ENCODE measurements at places on chromosomes 7 and 10.
A peak's percentile ranks its signal among the peaks of the same experiment; 100 is the strongest.

DNA sequence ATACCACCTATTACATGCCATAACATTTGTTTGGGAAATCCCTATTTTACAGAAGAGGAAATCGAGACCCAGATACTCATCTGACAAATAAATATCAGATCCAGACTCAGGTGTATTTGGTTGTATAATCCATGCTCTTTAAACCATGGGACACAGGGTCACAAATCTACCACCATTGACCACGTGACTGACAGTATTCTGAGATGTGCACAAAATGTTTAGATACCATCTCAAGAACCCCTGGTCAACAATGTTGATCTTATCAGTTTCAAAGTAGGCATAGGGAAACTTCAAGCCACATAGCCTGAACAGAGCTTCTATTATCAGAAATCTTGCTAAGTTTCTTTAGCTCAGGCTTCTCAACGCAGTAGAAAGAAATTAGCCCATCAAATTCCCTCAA is 93.6 kb downstream of the ICA1 start:
- H3K27ac ChIP-seq: no peak overlapping the region
- H3K4me1 ChIP-seq: no peaks in the 10 kb centered on the region
- H3K36me3 ChIP-seq: no peaks in the 10 kb centered on the region

GRCh38 chr10:31418481-31418880 is 99.5 kb downstream of the ZEB1 start:
- no peaks in the 10 kb centered on the region for H3K27me3 ChIP-seq
- H3K4me1 ChIP-seq: no peaks in the 10 kb centered on the region
- no peak overlapping the region for H3K27ac ChIP-seq
- no peaks in the 10 kb centered on the region for H3K36me3 ChIP-seq

DNA sequence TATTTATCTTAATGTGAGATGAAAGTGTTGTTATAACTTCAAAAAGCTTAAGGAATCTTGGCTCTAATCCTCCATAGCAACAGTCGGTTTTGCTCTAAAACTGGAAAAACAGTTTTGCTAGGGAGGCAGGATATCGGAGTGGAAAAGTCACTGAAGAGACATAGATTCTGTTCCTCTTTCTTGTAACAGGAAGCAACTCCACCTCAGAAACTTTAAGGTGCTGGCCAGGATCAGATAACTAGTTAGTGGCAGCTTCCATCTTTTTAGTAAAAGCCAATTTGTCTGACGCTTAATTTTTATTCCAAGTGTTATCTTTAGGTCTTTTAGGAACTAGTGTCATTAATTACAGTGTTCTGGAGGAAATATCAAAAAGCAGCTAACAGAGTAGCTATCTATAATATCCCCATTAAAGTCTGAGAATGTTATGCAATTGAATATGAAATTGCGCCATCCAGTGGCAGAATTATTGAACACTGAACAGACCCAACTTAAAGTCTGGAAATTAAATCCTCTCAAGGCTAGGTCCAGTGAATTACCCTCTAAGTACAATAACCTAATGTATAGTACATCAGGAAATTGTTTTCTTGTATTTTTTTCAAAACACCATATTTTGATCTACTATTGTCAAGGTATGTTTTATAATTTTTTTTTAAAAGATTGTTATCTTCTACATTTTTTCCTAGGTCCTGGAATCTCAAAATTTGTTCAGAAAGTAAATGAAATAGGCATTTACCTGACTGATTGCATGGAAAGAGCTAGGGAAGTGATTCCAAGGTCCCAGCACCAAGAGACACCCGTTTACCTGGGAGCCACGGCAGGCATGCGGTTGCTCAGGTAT is 65.9 kb upstream of the CC2D2B start:
- H3K4me1 ChIP-seq: no peaks in the 10 kb centered on the region
- no peak for DNase-seq
- no peaks in the 10 kb centered on the region for H3K36me3 ChIP-seq
- H3K4me3 ChIP-seq: no peak overlapping the region

- H3K27me3 ChIP-seq: no peaks in the 10 kb centered on the region
- H3K36me3 ChIP-seq: peaks cover 12% of the 10 kb centered on the region
- no peak for DNase-seq
- no peaks in the 10 kb centered on the region for H3K4me1 ChIP-seq
These were observed 133.4 kb downstream of the PRKCQ start for GRCh38 chr10:6446711-6447110.

- peaks cover 5% of the 10 kb centered on the region for H3K27me3 ChIP-seq
- no peaks in the 10 kb centered on the region for H3K36me3 ChIP-seq
- H3K27ac ChIP-seq: no peak overlapping the region
- DNase-seq: no peak
- no peaks in the 10 kb centered on the region for H3K4me1 ChIP-seq
- peak overlapping the region; percentile 40 for H3K4me3 ChIP-seq
These were observed 71.1 kb downstream of the SAMD9 start for GRCh38 chr7:93046641-93047040.

- H3K36me3 ChIP-seq: no peaks in the 10 kb centered on the region
- H3K27me3 ChIP-seq: no peaks in the 10 kb centered on the region
- DNase-seq: no peak
- no peak overlapping the region for H3K27ac ChIP-seq
- no peaks in the 10 kb centered on the region for H3K4me1 ChIP-seq
- H3K4me3 ChIP-seq: no peak overlapping the region
These were observed 606.0 kb downstream of the INHBA start for GRCh38 chr7:41096917-41097316.

- H3K36me3 ChIP-seq: no peaks in the 10 kb centered on the region
- no peaks in the 10 kb centered on the region for H3K4me1 ChIP-seq
- no peak overlapping the region for H3K27ac ChIP-seq
- DNase-seq: no peak
These were observed 157.5 kb upstream of the KLF14 start for GRCh38 chr7:130891254-130892094.

Measured in H9 (cell line).